ENCODE measurements at places on chromosomes 6 and 20. TPM values are rescaled to one million over a fixed set of nuclear protein-coding genes. Genes with fewer than 3 reads are reported as not detected.

VSX1 gene
- total RNA-seq, result 0.31 TPM

TGM3 gene
- total RNA-seq, result not detected

DNA sequence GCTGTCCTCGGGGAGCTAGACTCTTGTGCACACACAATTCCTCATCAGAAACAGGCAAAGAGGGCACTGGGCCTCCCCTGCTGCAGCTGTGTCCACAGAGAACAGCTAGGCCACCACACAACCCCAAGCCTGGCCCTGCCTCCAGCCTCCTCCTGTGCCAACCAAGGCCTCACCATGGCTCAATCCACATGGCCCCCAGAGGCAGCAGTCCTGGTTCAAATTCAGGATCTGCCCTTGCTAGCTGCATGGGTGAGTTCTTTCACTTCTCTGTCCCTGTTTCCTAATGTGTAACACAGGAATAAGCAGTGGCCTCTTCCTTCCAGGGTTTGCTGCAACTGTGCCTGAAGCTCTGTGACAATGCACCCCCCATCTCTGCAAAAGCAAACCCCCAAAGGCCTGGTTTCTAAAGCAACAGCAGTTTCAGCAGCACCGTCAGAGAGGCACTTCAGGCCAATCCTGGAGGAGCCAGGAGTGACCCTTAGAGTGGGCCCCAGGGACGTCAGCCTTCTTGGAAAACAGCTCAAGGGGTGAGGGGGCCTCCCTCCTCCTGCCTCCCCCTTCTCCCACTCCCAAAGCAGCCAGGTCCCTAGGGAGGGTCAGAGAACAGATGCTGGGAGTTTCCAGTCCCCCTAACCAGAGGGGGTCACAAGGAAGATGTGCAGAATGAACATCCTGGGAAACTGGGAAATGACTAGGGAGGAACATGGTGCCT is 2.2 kb downstream of the ADISSP start:
- no peak for DNase-seq

PHACTR3 gene
- 0.25 TPM for total RNA-seq

GRCh38 chr6:72588155-72588554 is 33.7 kb upstream of the KCNQ5 start:
- no peak for DNase-seq

GRCh38 chr6:105646391-105646867 is 243.5 kb upstream of the PREP start:
- DNase-seq, result no peak

OLIG3 gene
- not detected for total RNA-seq

CLIC5 gene
- total RNA-seq, result 1.5 TPM

GRCh38 chr20:48826883-48827771 is 672 bp downstream of the PREX1 start:
- DNase-seq, result no peak

DNA sequence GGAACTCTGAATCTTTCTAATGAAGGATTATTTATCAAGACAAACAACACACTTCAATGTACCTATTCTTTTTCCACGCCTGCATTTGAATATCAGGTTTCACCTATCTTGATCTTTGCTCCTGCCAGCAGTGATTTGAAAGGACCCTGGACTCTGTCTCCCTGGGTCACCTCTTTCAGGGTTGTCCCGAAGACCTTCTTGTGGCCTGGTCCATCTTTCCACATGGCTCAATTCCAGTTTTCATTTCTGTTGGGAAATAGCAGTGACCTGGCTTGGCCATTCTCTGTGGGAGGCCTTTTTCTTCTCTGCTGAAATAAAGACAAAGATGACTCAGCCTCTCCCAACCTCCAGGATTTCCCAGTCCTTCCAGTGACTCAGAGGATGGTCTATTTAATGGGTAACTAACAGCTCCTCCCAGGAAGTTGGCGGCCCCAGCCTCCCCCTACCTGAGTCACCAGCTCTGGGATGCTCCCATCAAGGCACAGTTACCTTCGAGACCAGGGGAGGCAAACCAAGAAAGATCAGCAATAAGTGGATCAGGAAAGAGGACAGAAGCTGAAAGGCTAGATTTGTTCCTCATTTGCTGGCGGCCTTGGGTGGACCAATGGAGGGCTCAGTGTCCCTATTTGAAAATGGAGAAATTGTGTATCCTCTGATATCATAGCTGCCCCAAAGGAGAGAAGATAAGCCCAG is 120.2 kb upstream of the RNF24 start:
- peak; percentile 47 for DNase-seq

GRCh38 chr6:13536796-13537526 is 37.4 kb upstream of the SIRT5 start:
- no peak for DNase-seq

DNA sequence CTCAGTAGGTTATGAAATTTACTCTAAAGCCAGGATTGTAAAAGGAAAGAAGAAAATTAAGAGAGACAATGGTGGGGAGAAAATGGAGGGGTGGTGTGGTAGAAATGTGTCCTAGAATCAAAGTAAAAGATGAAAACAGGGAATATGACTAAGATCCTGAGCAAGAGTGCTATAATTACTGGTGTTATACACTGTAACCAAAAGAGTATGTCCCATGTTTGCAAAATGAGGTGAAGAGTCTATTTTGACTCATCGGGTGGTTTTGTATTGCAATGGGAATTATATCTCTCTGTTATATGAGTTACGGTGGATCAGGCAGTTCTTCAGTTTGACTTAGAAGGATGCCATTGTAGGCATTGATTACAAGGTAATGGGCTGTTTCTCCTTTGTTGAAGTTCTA is 8.5 kb downstream of the L3MBTL3 start:
- DNase-seq, result no peak

DNA sequence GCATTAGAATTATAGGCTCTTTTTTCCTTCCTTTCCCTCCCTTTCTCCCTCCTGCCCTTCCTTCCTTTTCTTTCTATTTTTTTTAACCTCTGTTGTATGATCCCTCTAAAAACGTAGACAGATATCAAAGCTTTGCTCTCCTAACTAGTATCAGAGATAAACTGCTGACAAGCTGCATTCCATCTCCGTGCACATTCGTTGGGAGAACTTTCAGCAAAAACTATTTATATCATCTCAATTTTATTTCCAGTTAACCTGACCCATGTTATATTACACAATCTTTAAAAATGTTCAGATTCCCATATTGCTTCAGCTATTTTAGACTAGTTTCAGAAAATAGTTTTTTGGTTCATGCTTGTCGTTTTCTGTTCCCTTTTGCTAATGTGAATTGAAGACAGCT is 47.3 kb downstream of the RNF217 start:
- no peak for DNase-seq

- DNase-seq, result no peak
Measured at GRCh38 chr20:41038878-41039404, 10.3 kb downstream of the TOP1 start.

DNA sequence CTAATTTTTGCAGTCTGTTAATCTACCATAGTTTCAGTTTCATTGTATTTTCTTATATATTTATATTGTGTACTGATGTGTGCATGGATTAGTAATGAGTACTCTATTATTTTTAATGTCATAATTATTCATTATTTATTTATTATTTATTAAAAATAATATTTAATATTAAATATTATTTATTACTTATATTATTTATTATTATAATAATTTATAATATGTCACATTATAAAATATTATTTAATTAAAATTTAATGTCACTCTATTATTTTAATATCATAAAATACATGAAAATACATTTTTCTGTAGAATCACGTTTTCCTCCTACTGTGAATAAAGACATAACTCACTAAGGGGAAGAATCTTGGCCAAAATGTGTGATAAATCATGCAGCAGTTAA is 30.5 kb downstream of the POM121L2 start:
- DNase-seq, result no peak

DNA sequence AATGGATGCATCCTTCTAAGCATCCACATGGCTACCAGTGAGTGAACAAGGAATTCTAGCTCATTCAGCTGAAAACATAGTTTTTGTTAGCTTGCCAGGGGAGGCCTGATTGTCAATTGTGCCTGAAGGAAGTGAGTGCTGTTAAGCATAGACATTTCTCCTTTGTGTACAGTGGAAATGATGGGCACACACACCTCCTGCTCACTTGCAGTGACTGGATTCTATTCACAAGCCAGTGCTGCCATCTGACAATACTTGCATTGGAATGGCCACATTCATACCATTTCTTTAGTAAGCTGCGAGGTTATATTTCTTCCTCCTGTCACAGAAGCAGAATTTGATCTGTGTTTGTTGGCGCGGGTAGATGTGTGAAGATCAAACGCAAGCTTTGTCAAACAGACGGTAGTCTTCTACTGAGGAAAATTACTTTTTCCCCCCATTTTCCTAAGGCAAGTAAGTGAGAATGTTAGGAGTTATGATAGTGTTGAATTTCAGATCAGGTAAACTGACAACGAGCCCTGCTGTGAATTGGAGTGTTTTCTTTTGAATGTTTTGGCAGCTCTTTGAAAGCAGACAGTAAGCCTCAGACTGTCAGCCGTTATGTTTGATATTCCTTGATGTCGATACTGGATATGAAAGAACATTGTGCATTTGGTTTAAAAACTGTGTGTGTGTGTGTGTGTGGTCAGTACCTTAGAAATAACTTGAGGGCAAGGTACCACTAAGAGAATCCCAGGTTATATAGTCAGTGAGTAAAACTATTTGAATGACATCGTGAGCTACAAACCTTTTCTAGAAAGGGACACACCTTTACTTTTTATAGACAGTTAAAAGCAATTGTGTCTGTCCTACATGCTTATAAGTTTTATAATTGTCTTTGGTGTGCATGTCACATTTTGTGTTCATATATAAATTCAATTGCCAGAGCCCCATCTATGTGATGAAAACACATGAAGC is 84.2 kb upstream of the BMP2 start:
- DNase-seq, result no peak

DNA sequence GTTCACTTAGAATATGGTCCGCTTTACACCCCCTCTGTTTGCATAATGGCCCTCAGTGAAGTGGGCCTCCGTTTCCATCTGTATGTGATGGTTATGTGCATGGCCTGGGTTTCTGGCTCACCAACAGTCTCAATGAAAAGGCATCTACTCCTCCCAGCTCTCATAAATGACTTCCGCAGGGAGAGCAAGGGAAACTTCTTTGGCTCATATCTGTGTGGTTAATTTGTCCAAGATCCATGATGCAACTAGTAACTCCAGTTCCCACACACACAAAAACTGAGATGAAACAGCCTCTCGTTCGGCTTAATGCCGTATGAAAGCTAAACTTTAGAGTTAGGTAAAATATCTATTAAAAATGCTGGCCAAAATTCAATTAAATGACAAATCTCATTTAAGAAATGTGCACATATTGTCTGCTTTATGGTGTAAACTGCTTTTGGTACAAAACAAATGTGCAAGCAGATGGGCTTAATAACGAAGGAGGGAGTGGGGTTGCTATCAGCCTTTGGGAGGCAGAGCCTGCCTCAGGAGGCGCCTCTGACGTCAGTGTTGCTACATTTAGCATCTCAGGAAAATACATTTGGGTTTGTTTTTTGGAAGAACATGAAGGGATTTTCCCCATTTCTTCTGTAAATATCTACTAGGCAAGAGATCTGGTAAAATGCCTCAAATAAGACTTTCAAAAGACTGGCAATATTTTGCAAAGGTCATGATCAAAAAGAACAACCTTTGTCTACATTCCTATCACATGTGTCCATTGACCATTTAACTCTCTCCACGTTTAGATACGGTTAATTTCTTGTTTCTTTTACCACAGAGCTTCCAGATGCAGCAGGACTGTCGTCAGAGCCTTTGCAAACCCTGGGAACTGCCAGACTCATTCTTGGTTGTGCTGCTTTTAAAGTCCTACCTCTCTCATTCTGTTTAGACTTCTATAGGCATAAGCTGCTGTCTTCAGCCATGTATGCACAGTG is 96.8 kb downstream of the ARMC2 start:
- no peak for DNase-seq

DNA sequence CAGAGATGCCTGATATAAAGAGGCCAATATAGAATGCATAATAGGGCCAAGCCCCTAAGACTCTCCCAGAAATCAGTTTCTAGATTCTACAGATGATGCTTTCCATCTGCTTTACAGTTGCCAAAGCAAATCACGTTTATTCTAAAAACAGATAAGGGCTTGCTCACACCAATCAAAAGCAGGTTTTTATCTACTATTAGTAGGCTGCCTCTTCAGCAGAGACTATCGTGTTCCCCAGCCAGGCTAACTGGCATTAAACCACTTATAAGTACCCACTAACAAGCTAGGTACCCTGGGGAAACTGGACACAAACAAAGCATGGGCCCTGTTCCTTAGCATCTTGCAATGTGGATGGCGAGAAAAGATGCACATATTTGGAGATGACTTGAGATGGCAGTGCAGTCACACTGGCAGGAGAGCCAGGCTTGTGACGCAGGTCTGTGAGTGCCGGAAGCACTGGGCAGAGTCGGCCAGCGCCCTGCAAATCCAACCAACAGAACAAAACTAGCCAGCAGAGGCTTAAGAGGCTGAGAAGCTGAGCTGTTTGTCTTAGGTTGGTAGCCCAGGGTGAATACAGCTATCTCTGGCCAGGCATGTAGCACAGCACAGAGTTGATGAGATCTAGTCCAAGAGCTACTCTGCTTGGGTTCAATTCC is 73.4 kb downstream of the GFOD1 start:
- no peak for DNase-seq

LAMA4 gene
- 6.9 TPM for total RNA-seq

GRCh38 chr6:45387236-45387635 is 9.5 kb upstream of the SUPT3H start:
- DNase-seq, result no peak

- DNase-seq, result peak; percentile 85
Measured at GRCh38 chr20:10671221-10671918, 2.4 kb downstream of the JAG1 start.

DNA sequence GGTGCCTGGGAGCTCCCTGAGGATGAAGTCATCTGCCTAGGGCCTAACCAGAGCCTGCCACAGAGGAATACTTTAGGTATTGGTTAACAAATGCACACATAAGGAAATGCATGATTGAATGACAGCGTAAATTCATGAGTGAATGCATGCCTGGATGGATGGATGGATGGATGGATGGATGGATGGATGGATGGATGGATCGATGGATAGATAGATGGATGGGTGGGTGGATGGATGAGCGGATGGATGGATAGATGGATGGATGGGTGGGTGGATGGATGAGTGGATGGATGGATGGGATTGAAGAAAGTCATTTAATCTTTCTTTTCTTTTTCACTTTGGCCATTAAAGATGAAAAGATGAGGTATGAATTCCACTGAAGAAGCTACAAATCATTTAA is 111.9 kb upstream of the SIRPG start:
- DNase-seq, result no peak

DNA sequence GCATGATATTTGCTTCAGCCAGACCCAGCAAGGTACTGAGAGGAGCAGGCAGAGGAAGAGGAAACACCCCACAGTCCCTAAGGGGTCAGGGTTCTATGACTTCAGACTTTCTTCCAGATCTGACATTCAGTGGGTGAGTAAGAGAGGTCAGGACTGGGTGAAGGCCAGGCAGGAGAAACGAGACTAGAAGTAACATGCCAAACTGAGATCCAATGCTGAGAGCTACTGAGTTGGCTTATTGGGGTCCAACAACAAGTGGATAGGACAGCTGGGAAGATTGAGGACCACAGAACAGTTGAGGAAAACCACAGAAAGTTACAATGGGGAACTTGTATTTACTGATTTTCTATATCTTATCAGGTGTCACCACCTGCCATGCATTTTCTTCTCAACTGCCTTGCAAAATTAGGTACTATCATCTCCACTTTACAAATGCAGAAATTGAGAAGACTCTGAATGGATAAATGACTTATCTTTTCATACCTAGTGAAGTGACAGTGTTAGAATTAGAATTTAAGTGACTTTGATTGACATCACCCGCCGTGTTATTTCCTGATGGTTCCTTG is 43.8 kb upstream of the HIVEP1 start:
- DNase-seq, result no peak

KCNK17 gene
- 0.92 TPM for total RNA-seq

GRCh38 chr6:84685983-84686584 is 78.3 kb downstream of the TBX18 start:
- no peak for DNase-seq

OPN5 gene
- total RNA-seq, result not detected

LY86 gene
- total RNA-seq, result 0.38 TPM

GRCh38 chr20:53839423-53840176 is 230.8 kb downstream of the BCAS1 start:
- DNase-seq, result peak; percentile 74

All from pancreas (tissue), 10 donors.